ENCODE measurements at places on chromosomes 3 and 15.

DNA sequence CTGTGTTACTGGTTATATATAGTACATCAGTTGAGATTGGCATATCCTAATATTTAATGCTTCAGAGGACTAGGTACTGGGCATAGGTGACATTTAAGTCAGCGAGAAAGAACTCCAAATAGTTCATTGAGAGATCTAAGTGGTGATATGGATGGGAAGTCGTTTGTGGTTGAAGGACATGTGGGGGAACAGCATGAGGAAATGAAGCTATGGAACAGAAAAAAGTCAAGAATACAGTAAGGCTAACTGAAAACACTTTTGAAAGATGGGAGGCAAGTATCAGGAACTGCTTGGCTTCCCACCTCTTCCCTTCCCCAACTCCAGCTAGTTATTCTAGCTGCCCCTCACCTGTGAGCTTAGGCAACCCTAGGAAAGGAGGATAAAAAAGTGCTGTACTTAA lies 3.7 kb upstream of the MYO5A start:
- DNase-seq, result no peak

DNA sequence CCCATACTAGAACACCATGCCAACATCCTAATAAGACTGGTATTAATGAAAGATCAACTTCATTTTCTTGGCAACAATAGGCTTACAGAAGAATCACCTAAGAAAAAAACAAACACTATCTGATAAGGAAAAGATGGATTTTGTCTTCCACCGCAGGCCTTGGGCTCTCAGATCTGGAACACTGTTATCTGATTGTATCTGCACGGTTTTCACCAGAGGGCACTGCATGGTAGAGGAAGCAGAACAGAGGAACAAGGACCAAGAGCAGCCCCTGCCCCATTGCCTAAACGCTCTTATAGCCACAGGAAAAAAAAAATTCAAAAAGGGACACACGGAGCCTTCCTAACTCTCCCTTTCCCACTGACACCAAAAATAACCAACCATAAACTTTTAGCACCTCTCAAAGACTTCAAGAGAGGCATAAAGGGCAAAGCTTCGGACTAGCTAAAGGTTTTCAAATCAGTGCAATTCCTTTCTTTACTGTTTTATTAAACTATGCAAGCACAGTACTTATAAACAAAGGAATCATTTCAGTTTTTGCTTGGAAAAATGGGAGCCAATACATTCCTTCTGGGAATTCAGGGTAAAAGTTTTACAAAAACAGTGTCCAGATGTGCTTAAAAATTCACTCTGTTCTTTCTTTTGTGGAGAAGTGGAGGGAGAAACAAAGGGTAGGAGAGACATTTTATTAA lies 23.3 kb downstream of the IL17RD start:
- DNase-seq, result no peak

DNA sequence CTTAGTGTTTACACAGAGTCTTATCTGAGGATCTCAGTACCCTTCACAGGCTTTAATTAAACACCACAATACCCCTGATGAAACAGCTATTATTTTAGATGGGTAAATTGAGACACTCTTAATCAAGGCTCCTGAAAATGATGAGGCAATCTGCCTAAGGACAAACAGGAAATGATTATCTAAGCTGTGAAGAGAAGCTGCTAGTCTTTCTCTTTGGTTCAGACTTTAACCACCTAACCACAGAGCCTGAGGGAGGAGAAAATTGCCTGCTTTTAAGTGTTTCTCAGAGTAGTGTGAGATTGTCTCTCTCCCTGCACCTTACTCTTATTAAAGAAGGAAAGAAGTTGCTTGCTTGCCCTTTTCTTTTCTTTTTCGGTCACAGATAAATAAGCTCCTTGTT lies 364.3 kb upstream of the ADAMTS9 start:
- no peak for DNase-seq

GRCh38 chr15:90481023-90481422 lies 48.7 kb upstream of the CRTC3 start:
- DNase-seq, result no peak
